ENCODE measurements at places on chromosomes 12 and 14.

DNA sequence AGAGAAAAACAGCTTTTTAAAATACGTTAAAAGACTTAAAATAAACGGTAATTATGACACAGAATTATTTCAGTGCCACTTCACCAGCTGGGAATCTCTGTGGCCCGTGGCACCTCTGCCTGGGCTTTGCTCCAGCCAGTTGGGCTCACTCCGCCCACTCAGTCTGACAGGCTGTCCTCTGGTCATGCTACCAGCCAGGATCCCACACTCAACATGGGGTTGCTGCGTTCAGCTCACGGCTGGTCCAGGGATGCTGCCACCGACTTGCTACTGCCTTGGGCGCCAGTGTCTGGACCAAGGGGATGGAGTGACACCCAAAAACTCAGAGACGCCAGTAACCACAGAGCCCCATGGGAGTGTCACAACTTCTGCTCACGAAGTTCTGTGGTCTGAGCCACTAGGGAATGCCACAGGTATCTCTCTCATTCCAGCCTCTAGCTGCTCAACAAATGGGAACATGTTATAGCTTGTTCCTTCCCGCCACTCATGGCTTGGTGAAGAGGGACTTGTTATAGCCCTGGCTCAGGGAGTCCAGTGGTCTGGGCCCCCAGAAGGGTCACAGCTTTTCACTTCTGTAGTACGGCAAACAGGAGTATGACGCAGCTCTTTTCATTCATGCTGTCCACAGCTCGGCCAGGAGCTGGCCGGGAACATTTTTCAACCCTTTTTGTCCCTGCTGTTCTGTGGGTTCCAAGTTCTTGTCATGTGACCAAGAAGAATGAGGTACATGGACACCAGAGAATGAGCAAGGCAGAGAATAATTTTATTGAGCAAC is 23.4 kb upstream of the ATXN7L3B start:
- DNase-seq, result no peak

- no peak for DNase-seq
Measured at GRCh38 chr14:20659813-20660395, 18.4 kb upstream of the OR6S1 start.

DNA sequence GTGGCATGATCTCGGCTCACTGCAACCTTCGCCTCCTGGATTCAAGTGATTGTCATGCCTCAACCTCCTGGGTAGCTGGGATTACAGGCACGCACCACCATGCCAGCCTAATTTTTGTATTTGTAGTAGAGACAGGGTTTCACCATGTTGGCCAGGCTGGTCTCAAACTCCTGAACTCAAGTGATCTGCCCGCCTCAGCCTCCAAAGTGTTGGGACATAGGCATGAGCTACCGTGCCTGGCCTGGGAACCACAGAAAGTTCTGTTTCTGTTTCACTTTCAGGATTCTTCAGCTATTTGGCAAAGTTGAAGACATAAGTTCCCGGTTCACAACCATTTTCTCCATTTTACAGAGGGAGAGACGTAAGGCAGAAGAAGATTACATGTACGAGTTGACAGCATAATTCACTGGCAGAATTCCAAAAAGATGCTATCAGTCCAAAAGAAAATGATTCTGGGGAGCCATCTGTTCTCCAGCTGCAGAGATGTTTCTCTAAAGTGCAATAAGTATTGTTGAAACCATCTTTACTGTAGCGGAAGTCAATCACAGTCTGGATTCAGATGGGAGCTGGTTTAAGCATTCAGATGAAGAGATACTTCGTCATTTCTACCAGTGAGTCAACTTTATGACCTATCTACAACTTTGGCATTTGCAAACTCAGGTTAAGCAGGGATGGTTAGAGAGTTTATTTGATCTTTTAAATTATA is 8.1 kb upstream of the RNF34 start:
- no peak for DNase-seq

- DNase-seq, result no peak
Measured at GRCh38 chr12:24172031-24172772, 222.7 kb upstream of the SOX5 start.

- no peak for DNase-seq
Measured at GRCh38 chr14:93308686-93309345, 24.0 kb downstream of the BTBD7 start.

- no peak for DNase-seq
Measured at GRCh38 chr12:119665164-119665929, 2.6 kb upstream of the PRKAB1 start.

- DNase-seq, result no peak
Measured at GRCh38 chr12:124442772-124443445, 124.5 kb downstream of the NCOR2 start.

DNA sequence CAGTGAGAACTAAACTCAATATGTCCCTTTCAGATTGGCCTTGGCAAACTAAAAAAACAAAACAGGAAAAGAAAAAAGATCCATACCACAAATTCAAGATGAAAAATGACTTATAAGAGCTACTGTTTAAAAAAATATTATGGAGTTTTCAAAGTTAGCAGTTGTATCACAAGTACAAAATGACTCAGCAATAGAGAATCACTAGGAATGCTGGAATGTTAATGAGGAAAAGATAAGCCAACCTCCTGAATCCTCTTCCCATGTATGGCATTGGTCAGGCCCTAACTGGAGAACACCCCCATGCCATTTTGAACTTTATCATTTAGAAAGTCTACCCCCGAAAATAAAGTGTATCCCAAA is 62.2 kb downstream of the PPP1R36 start:
- DNase-seq, result no peak

- DNase-seq, result no peak
Measured at GRCh38 chr12:538731-539539, 79.2 kb downstream of the B4GALNT3 start.

DNA sequence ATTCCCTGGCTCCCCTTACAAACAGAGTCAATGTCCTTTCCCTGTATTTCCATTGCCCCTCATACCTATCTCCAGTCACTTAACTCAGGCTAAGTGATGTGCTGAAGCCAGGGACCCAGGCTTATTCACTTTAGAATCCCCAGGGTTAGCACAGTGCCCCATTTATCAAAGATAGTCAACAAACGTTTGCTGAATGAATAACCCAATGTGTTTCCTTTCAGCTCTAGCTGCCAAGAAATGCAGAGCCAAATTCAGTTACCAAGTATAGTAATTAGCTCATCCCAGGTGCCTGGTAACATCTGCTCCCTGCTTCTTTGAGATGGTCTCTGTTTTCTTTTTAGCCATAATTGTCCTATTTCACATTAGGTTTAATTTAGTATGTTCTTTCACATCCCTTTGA is 189.5 kb downstream of the PHLDA1 start:
- no peak for DNase-seq

- no peak for DNase-seq
Measured at GRCh38 chr12:64459394-64459891, 7.5 kb downstream of the TBK1 start.

GRCh38 chr14:95341115-95341514 is 21.4 kb upstream of the CLMN start:
- no peak for DNase-seq

DNA sequence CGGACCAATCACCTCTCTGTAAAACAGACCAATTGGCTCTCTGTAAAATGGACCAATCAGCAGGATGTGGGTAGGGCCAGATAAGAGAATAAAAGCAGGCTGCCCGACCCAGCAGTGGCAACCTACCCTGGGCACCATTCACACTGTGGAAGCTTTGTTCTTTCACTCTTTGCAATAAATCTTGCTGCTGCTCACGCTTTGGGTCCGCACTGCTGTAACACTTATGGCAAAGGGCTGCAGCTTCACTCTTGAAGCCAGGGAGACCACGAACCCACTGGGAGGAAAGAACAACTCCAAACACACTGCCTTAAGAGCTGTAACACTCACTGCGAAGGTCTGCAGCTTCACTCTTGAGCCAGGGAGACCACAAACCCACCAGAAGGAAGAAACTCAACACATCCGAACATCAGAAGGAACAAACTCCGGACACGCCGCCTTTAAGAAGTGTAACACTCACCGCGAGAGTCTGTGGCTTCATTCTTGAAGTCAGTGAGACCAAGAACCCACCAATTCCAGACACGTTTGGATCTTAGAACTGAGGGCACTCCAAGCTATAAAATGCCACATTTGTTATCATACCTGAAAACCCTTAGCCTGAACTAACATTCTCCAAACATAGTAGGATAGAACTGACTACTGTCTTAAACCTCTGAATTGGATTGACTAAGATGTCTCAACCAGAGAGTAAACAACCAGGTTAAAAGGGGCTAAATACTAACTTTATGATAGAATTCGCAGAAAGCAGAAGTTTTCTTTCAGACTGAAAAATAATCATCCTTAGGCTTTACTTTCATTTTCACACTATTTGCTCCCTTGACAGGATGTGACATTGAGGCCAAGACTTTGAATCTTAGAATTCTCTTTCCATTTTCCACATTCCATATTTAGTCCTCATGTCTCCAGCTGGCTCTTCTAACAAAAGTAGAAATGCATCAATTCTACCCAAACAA is 33.6 kb downstream of the CDKL1 start:
- DNase-seq, result no peak

GRCh38 chr12:68336889-68337303 is 4.7 kb upstream of the MDM1 start:
- no peak for DNase-seq

DNA sequence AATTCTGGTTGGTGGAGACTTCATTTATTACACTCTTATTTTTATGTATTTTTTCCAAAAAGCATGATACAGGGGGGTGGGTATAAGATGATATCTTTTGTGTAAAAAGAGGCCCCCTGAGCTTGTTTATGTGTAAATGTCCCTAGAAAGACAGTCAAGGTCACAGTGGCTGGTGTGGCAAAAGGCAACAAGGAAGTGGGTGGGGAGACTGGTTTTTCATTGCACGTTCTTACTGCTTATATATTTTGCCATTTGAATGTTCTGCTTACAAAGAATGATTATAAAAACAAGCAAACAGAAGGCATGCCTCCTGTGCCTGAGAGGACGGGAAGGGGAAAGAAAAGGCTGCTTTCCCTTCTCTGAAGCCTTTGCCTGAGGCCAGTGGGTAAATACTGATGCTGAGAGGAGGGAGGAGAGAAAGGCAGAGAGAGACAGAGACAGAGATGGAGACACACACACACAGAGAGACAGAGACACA is 24.1 kb upstream of the ADIPOR2 start:
- DNase-seq, result no peak

GRCh38 chr12:106629797-106630659 is 47.2 kb downstream of the RFX4 start:
- no peak for DNase-seq

GRCh38 chr14:23521785-23522640 is 29.6 kb downstream of the ZFHX2 start:
- DNase-seq, result no peak

DNA sequence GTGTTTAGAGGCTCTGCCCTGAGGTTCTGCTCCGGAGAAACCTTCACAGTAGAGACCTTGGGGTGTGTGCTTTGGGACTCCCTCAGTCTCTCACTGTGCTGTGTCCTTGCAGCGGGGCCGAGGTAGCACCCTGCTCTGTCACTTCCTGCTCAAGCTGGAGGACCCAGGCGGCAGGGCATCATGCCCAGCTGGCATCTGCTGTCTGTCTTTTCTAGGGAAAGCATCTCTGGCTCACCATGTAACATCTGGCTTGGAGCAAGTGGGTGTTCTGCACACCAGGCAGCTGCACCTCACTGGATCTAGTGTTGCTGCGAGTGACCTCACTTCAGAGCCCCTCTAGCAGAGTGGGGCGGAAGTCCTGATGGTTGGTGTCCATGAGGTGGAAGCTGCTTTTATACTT is 124.5 kb downstream of the ESRRB start:
- DNase-seq, result no peak

DNA sequence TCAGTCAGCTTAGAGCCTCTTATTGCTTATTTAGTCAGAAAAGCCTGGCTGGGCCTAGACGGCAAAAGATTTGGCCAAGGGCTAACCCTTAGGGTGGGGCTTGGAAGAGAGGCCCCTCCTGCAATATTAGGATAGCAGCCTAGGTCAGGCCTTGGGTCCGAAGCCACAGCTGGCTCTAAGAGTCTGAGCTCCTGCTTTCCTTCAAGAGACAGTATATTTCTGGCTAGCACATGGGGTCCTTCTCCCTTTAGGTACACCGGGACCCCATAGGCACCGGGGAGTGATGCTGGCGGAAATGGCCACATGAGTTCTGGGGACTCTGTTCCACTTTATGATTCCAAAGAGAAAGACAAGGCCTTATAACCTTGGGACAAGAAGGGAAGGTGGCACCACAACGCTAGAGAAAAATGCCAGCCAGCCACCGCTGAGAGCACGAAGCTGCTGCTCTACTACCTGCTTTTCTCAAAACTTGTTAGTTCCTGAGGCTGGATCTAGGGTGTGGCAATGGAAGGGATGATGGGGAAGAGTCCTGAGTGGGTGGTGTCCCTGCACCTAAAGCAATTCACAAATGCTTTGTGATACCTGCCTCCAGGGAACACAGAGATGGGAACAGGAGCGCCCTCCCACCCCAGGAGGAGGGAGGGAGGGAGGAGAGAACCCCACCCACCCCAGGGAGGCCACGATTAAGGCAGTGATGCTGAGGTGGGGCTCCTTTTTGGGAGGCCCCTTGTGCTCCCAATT is 3.1 kb upstream of the AVIL start:
- DNase-seq, result no peak

GRCh38 chr12:64147011-64147631 is 75.0 kb downstream of the KICS2 start:
- DNase-seq, result no peak

Data from mesothelial cell of epicardium (in vitro differentiated cells).